Thymus (tissue), 14 donors: ENCODE measurements at places on chromosomes 7 and 10.

GRCh38 chr7:107463139-107464078 is 6.4 kb upstream of the GPR22 start:
- DNase-seq, result peak; percentile 11

GRCh38 chr10:80194373-80195045 is 10.8 kb downstream of the ANXA11 start:
- DNase-seq, result no peak

GRCh38 chr10:13984647-13985155 is 346.0 kb downstream of the FRMD4A start:
- no peak for DNase-seq

DNA sequence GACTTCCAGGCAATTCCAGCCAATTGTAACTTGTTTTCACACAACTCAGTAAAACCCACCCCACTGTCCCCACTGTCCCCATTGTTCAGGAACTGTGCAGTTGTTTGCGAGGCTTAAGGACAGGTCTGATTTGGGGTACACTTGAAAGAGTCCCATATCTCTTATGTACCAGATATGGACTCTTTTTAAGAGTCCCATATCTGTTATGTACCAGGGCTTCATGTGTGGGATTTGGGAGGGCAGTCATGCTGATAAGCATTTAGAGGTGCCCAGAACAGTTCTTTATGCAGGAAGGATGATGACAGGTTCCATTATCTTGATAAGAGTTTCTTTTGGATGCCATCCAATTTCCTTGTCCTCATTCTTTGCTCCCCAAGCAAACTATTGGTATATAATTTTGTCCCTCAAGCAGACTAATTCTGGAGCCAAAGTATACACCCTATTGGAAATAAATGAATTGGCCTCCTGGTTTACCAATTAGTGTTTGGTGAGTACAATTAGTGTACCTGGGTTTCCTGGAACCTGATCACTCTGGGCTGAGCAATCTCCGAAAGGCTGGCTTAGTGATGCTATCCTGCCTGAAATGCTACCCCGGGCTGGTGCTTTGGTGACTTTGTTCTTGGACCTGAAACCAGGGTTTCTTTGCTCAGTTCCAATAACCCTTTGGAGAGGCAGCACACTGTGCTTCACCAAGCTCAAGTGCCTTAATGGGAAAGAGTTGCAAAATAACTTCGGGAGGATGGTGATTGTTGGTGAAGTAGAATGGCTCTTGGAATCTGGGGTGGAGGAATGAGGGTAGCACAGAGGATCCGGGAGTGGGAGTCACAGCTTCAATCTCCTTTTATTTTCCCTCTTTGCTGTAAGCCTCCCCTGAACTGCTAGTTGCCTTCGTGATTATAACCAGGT is 6.2 kb upstream of the DMBT1 start:
- DNase-seq, result no peak

DNA sequence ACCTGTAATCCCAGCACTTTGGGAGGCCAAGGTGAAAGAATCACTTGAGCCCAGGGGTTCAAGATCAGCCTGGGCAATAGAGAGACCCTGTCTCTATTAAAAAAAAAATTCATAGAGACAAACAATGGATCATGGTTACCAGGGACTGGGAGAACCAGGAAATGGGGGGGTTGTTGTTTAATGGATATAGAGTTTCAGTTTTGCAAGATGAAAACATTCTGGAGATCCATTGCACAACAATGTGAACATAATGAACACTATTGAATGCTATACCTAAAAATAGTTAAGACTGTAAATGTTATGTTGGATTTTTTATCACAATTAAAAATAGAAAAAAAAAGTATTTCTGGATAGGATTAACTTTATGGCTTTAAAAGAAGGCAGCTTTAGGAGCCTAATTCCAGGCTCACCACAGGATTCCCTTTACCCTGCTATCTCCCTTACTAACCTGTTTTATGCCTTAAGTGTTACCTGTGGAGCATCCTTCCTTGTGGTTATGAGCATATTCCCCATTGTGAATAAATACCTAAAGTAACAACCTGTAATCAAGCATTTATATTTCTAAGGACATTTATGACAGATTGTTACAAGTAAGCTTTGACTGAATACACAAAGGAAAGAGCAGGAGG is 45.1 kb upstream of the SGCE start:
- DNase-seq, result no peak

DNA sequence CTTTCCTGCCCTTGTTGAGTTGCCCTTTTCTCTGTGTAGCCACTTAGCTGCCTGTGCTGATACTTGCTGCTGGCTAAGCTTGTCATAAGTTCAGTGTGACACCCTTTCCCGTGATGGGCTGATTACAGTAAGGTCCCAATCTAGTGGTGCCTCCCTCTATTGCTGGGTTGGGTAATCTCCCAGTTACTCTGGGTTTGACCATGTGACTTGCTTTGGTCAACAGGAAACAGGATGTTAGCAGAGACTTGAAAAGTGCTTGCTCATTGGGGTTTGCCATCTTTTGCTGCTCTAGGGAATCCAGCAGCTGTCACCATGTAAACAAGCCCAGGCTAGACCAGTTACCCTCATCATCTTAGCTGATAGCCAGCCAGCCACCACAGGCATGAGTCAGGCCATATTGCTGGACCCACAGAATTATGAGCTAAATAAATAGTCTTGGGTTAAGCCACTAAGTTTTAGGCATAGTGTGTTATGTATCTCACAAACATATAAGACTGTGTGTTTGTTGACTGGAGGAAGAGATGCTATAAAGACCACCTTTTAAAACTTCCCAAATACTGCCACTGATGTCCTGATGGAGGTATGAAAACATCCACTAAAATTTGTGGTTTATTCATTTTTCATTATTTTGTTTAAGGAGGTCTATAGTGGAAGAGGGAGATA is 4.0 kb upstream of the LEP start:
- no peak for DNase-seq

GRCh38 chr7:47277321-47277781 is 304.6 kb downstream of the TNS3 start:
- DNase-seq, result no peak

DNA sequence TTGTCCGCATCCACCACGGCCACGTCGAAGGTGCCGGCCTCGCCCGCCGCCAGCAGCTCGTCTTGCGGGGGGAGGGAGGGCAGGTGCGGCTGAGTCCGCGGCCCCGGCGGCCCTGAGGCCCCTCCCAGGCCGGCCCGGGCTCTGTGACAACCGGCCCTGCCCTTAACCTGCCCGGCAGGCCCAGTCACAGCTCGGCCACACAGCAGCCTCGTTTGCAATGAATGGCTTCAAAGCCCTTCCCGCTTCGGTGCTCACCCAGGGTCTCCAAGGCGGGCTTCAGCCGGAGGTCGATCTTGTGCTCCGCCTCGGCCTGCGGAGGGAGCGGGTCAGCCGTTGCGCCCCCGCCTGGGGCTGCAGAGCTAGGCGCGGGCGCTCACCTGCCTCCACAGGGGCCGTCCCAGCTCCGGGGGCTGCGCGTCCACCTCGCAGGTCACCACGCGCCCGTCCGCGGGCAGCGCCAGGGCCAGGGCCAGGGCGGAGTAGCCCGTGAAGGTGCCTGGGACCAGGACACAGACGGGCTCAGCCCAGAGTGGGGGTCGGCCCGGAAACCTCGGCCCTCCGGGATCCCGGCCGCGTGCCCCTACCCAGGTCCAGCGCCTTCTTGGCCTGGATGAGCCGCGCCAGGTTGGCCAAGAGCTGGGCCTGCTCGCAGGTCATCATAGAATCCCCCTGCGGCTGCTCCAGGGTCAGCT is 928 bp downstream of the COMTD1 start:
- no peak for DNase-seq

DNA sequence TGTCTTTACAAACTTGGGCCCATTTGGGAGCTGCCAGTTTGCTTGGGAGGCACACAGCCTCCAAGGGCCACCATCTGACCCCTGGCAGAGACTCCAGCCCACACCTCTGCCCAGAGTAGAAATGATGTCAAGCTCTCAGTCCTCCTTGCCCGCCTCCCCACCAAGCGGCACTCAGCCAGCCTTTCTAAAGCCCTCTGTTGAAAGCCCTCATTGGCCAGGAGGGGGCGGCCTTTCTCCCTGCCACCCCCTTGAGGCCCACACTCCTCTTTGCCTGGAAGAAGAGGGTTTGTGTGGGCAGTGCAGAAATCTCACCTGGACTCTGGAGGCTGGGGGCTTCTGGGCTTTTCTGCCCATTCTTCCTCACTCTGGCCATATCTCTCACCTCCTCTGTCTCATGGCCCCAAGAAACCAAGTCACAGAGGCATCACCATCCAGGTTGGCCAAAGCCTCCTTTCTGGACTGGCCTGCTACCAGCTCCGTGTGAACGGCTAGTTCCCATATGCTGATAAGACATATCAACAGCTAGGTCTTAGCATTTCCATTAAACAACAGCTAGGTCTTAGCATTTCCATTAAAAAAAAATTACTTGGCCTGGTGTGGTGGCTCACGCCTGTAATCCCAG is 36.1 kb downstream of the UBTD1 start:
- DNase-seq, result no peak

- DNase-seq, result no peak
Observed at GRCh38 chr10:36181426-36182178, 539.5 kb upstream of the FZD8 start.

DNA sequence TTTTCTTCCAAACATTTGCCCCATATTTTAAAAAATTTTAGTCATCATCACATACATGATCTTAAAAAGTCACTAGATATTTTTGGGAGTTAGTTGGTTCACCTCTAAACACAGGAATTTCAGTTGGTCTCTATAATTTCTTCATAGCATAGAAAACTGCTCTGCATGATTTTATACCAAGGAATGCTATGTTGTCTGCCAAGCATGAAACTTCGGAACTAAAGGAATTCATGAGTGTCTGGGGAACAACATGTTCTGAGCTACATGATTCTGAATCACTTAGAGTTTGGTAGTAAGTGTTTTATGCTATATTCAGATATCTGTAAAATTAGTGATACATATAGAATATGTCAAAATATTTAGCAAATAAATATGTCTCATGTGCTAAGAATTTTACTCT is 957.8 kb downstream of the GATA3 start:
- no peak for DNase-seq

DNA sequence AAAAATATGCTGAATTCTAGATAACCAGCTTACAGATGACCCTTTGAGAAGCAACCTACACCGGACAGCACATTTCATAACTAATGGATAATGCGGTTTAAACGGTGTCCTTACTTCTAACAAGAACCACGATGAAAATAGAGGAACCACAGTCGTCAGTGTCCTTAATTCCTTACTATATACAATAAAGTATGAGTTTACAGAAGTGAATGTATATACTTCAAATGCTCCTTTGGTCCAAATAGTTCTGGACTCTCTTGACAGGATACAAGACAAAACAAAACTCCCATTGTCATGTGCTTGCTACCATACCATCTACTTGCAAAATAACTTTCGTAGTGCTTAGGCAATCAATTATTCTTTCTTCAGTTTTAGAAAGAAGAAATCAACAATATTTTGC is 2.4 kb downstream of the NAMPT start:
- DNase-seq, result no peak

DNA sequence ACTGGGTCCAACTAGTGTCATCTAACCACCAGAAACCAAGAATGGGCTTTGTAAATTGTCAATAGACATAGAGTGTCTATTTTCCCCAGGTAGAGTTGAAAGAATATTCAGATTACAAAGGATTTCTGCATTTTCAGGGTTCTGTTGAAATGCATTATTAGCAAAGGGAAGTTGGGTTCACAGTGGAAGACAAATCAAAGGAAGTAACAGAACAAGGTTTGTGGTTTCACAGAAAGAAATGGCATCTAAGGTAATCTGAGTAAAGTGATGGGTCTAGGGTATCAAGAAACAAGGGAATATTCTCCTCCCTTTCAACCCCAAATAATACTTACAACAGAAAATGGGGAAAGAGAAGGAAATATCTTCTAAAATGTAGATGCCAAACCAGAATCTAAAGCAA is 25.8 kb downstream of the CEP41 start:
- DNase-seq, result no peak

DNA sequence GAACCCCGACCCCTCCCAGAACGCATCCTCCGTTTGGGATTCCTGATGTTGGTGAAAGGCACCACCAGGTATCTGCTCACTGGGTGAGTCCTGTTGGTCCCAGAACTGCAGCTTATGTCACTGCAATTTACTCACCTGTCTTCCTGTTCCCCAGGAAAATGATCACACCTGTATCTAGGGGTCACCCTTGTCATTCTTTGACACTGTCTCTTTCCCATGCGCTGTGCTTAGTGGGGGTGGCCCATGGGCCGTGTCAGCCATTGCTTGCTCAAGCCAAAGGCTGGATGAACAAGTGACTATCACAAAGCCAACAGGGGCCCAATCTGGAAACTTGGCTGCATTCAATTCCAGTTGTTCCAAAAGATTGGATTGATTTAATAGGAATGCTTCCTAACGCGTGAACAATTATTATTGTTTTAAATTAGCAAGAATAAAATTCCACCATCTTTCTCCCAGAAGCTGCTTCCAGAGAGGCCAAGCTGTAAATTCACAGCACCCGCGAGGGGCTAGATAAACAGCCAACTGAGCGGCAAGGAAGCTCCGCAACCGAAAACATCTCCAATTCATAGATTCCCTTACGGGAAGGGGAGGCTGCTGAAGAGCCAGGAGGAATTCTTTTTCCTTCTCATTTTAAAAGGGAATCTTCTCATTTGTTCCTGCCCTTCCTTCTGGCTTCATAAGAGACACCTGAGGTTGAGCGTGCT is 134.8 kb upstream of the ZMIZ1 start:
- DNase-seq, result no peak

- DNase-seq, result no peak
Observed at GRCh38 chr10:97539523-97540200, 32.9 kb upstream of the ANKRD2 start.

DNA sequence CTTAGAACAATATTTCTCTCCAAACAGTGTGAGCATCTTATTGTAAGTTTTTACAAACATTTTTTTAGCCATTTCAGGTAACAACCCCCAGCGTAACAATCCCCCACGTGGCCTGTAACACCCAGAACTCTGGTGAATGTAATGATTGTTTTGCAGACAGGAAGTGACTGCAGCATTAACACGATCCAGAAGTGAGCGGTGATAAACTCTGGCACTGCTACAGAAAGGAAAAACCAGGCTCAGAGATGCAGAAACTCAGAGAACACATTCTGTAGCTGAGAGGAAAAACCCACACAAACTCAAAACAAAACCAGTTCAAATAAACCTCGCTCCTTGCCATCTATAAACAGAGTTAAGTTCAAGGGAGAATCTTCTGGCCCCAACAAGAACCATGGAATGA is 285.7 kb downstream of the FGFR2 start:
- no peak for DNase-seq

DNA sequence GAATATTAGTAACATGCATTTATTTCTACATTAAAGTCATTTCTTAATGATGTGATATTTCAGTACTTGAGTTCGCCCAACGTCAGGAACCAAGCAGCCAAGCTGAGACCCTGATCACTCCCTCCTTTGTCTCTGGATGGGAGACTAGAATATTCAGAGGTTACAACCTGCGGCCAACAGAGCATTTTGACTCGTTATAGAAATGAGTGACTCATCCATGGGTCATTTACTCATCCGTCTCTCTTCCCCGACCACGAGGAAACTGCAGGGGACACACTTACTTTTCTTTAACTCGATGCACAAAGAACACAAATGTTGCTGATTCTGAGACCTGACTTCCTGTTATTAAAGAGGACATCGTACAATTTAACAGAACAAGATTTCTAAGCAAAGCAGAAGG is 343.3 kb downstream of the FRMD4A start:
- no peak for DNase-seq

- no peak for DNase-seq
Observed at GRCh38 chr7:71886046-71886445, 526.1 kb downstream of the CALN1 start.
